ENCODE measurements at places on chromosomes 12 and 14.

DNA sequence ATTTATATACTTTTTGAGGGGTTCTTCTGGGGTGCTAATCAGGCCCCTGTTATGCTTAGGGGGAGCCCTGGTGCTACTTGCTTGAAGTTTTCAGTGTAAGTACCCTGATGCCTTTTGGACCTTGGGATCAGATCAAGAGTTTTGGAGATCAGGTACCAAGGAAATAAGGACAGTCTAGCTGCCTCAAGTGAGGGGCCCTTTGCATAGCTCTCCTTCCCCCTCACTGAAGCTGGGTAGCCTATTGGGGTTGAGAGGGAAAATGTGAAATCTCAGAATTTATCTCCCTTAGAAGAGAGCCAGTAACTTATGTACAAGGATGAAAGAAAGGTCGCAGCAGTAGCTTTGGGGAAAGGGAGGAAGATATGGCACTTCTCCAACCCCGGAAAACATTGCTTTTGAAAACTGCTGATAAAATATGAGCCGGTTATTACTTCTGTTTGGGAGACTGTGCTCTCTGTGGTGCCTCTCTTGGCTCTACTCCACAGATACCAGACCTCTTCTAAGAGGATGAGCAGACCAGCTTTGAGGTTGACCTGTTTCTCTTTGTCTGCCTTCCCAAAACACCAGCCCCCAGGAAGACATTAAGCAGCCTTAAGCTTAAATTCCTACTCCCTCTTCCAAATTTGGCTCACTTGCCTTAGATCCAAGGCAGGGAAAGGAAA is 8.8 kb upstream of the AMHR2 start:
- no peak for DNase-seq

DNA sequence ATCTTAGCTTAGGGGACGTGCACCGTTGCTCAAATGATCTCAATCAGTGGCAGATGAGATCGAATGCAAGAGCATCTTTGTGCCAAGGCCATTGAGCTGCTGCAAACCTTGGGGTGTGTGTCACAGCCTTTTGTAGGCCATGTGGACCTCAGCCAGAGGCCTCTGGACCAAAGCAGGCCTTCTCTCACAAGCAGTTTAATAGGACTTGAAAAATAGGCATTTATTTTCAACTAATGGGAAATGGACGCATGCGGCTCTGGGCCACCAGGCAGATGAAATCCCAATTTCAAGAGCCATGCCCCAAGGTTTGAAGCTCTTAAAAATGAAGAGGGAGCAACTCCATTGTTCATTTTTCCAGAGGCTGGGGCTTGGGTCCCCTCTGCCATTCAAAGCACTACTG is 87.3 kb downstream of the TTC7B start:
- no peak for DNase-seq

DNA sequence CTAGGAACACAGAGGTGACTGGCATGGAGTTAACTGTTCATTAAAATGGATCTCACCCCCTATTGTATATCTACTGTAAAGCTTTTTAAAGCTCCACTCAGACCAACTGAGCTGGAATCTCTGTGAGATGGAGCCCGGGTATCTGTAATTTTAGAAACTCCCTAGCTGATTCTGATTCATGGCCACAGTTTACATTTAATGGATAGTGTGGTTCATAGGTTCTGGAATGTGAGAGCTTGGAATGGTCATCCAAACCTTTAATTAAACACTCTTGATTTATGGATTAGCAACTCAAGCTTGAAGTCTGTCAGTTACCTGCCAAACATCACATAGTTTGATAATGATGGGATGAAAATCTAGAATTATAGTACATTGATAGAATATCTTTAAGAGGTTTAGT is 183.8 kb downstream of the SLC25A21 start:
- no peak for DNase-seq

- no peak for DNase-seq
These were observed 1.7 kb upstream of the TMPO start for GRCh38 chr12:98513379-98514322.

- peak; percentile 24 for DNase-seq
These were observed 941 bp upstream of the PPP1CC start for GRCh38 chr12:110743571-110744093.

- DNase-seq: no peak
These were observed 64.4 kb downstream of the FOS start for GRCh38 chr14:75342762-75343599.

GRCh38 chr12:120453977-120454376 is 7.7 kb downstream of the GATC start:
- peak; percentile 41 for DNase-seq
